Chondrocyte (in vitro differentiated cells): ENCODE measurements at places on chromosomes 12 and 14. TPM values are rescaled to one million over a fixed set of nuclear protein-coding genes. Genes with fewer than 3 reads are reported as not detected.

Gene TMEM30B
- total RNA-seq, result 2.7 to 9.3 TPM (median 7.9 TPM) in 3 replicates

Gene TAS2R31
- 1.1 to 3.8 TPM (median 1.7 TPM) in 3 replicates for total RNA-seq

Gene ANO4
- 6.5 to 11.0 TPM (median 9.2 TPM) in 3 replicates for total RNA-seq

Gene SLC4A8
- total RNA-seq, result 2.4 to 5.4 TPM (median 2.7 TPM) in 3 replicates

Gene CAPZA3
- not detected in 3 replicates for total RNA-seq

Gene FBRSL1
- 35.3 to 41.6 TPM (median 41.1 TPM) in 3 replicates for total RNA-seq

Gene GRIP1
- 5.0 to 10.1 TPM (median 7.8 TPM) in 3 replicates for total RNA-seq

Gene SERPINA12
- total RNA-seq, result not detected in 3 replicates

Gene M6PR
- 90.1 to 103 TPM (median 96.1 TPM) in 3 replicates for total RNA-seq

Gene LRTM2
- not detected in 3 replicates for total RNA-seq

Gene MUCL1
- total RNA-seq, result not detected in 3 replicates

Gene DENND5B
- 12.5 to 22.2 TPM (median 14.1 TPM) in 3 replicates for total RNA-seq

Gene NKX2-1
- not detected in 3 replicates for total RNA-seq

Gene CD27
- not detected in 3 replicates for total RNA-seq

Gene PLCZ1
- not detected in 3 replicates for total RNA-seq

Gene KRT74
- not detected in 3 replicates for total RNA-seq

Gene SLC35E3
- total RNA-seq, result 10.7 to 13.6 TPM (median 11.6 TPM) in 3 replicates

Gene TAS2R8
- not detected in 3 replicates for total RNA-seq

Gene NRIP2
- 0.25 to 0.92 TPM in 2 of 3 replicates, not detected in the other for total RNA-seq

Gene JDP2
- total RNA-seq, result 25.9 to 78.0 TPM (median 72.2 TPM) in 3 replicates

Gene CD163
- 0.05 TPM in 1 of 3 replicates, not detected in the others for total RNA-seq

Gene SVOP
- total RNA-seq, result not detected in 3 replicates

Gene ANO2
- 0.44 to 0.73 TPM (median 0.47 TPM) in 3 replicates for total RNA-seq

Gene CD9
- 54.7 to 62.1 TPM (median 60.7 TPM) in 3 replicates for total RNA-seq

Gene VRTN
- not detected in 3 replicates for total RNA-seq

Gene C12orf76
- total RNA-seq, result 7.2 to 9.9 TPM (median 8.2 TPM) in 3 replicates

Gene ZNF26
- total RNA-seq, result 8.0 to 10.0 TPM (median 9.6 TPM) in 3 replicates

Gene DTX3
- 29.8 to 30.3 TPM (median 30.1 TPM) in 3 replicates for total RNA-seq

Gene CYP27B1
- 2.1 to 3.2 TPM (median 2.3 TPM) in 3 replicates for total RNA-seq

Gene TPH2
- not detected in 3 replicates for total RNA-seq

Gene FOXG1
- total RNA-seq, result not detected in 3 replicates

Gene FAM181A
- not detected in 3 replicates for total RNA-seq

Gene SYCP3
- total RNA-seq, result 0.05 TPM in 1 of 3 replicates, not detected in the others

Gene CEBPE
- not detected in 3 replicates for total RNA-seq

Gene CTSG
- not detected in 3 replicates for total RNA-seq

Gene MIP
- total RNA-seq, result not detected in 3 replicates

Gene KRT73
- not detected in 3 replicates for total RNA-seq

Gene STYK1
- total RNA-seq, result 0.12 to 0.31 TPM (median 0.15 TPM) in 3 replicates

Gene SLCO1A2
- total RNA-seq, result 0.20 to 1.1 TPM (median 0.64 TPM) in 3 replicates

Gene KLRG1
- total RNA-seq, result 0.17 to 1.5 TPM (median 0.49 TPM) in 3 replicates

Gene ATN1
- total RNA-seq, result 103 to 110 TPM (median 106 TPM) in 3 replicates

Gene SOX5
- 11.1 to 16.2 TPM (median 13.5 TPM) in 3 replicates for total RNA-seq

Gene HOXC6
- not detected in 3 replicates for total RNA-seq

Gene ART4
- total RNA-seq, result 0.17 to 0.37 TPM in 2 of 3 replicates, not detected in the other

Gene SLC7A7
- 0.46 to 1.5 TPM (median 1.5 TPM) in 3 replicates for total RNA-seq

Gene FGF23
- total RNA-seq, result not detected in 3 replicates

Gene MGST1
- total RNA-seq, result 17.9 to 45.6 TPM (median 23.9 TPM) in 3 replicates
